CD8-positive, alpha-beta memory T cell (primary cell): ENCODE measurements at places on chromosomes 11 and 22. TPM values are rescaled to one million over a fixed set of nuclear protein-coding genes. Genes with fewer than 3 reads are reported as not detected.

Gene EIF3D
- 341 TPM for total RNA-seq

Gene CASP5
- total RNA-seq: not detected

Gene DBX1
- total RNA-seq: not detected

Gene GALNT18
- total RNA-seq: 1.3 TPM

Gene IL18
- total RNA-seq: not detected

Gene C11orf86
- total RNA-seq: not detected

Gene INPP5J
- total RNA-seq: not detected

Gene CHID1
- 87.2 TPM for total RNA-seq

Gene OR8G1
- not detected for total RNA-seq

Gene ZNF215
- total RNA-seq: 0.73 TPM

Gene P2RX3
- total RNA-seq: not detected

Gene APOL5
- total RNA-seq: not detected

Gene SAAL1
- 46.5 TPM for total RNA-seq

Gene HSPB2
- total RNA-seq: not detected

Gene MMP27
- not detected for total RNA-seq

Gene TMEM86A
- 1.3 TPM for total RNA-seq

Gene UCP3
- 2.9 TPM for total RNA-seq

Gene SMC1B
- 0.37 TPM for total RNA-seq

Gene ARHGAP8
- total RNA-seq: 0.42 TPM

Gene DEFB131B
- total RNA-seq: not detected

Gene LRRC56
- total RNA-seq: 2.1 TPM

Gene NRXN2
- total RNA-seq: 0.75 TPM

Gene ART1
- not detected for total RNA-seq

Gene PAMR1
- not detected for total RNA-seq

Gene PRDM11
- 7.7 TPM for total RNA-seq

Gene OR8G5
- total RNA-seq: not detected

Gene HEPHL1
- total RNA-seq: not detected

Gene SEC14L6
- total RNA-seq: not detected

Gene ARFGAP3
- total RNA-seq: 33.0 TPM

Gene SYCE3
- total RNA-seq: not detected

Gene POU2AF3
- total RNA-seq: not detected

Gene RAG2
- total RNA-seq: not detected

Gene PKDREJ
- not detected for total RNA-seq

Gene CCDC188
- total RNA-seq: not detected

Gene SRPRA
- total RNA-seq: 157 TPM

Gene MRGPRX3
- not detected for total RNA-seq
